Gastrocnemius medialis (tissue), 4 donors: ENCODE measurements at places on chromosomes 16 and 17. TPM values are rescaled to one million over a fixed set of nuclear protein-coding genes. Genes with fewer than 3 reads are reported as not detected.

DNA sequence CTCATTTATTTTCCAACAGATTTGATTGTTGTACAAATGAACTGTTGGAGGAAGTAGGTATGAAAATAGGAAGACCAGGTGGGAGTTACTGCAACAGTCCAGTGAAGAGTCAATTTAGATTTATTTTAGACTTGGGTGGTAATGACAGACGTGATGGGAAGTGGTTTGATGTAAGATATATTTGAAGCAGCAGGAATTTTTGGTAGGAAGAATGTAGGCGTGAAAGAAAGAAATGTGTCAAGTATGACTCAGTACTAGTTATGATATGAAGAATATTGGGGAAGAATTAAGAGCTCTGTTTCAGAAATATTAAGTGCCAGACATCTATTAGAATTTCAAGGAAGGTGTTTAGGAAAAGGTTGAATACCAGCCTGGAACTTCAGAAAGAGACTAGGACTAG, 247.9 kb upstream of the AXIN2 start:
- DNase-seq: no peak

Gene ENPP7
- not detected for total RNA-seq

Gene CDR2L
- total RNA-seq: 3.6 TPM

DNA sequence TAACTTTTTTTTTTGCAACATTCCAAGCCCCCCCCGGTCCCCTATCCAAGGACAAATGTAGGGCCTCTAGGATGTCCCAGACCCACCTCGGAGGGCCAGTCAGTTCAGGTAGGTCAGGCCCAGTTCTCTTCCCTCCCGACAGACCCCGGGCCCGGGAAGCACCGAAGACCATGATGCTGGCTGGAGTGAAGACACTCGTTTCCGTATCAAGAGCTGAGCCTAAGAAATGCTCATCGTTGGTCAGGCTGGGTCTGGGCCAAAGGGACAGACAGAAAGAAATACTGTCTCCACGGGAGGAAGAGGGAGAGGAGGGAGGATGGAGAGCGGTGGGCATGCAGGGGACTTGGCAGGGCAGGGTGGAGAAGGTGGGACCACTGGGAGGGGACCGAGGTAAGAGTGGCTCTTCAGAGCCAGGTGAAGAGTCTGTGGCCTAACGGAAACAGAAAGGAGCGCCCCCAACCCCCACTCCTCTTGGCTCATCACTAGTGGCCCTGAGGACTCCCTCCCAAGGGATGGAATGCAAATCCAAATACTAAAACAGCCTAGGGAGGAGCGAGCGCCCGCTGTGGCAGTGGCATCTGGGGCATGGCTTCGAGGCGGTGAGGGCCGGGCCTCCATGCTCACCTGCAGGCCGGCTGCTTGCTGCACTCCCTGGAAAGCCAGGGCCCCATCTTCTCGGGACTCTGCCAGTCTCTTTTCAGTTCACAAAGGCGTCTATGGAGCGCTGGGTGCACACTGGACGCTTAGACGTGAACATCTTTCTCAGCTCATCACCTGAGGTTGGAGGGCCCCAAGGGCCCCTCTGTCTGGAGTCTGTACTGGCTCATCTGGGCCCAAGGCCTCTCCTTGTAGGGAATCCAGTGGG, 1.7 kb upstream of the ROGDI start:
- DNase-seq: no peak

GRCh38 chr16:3951861-3952736, 71.6 kb upstream of the CREBBP start:
- DNase-seq: peak; percentile 49

DNA sequence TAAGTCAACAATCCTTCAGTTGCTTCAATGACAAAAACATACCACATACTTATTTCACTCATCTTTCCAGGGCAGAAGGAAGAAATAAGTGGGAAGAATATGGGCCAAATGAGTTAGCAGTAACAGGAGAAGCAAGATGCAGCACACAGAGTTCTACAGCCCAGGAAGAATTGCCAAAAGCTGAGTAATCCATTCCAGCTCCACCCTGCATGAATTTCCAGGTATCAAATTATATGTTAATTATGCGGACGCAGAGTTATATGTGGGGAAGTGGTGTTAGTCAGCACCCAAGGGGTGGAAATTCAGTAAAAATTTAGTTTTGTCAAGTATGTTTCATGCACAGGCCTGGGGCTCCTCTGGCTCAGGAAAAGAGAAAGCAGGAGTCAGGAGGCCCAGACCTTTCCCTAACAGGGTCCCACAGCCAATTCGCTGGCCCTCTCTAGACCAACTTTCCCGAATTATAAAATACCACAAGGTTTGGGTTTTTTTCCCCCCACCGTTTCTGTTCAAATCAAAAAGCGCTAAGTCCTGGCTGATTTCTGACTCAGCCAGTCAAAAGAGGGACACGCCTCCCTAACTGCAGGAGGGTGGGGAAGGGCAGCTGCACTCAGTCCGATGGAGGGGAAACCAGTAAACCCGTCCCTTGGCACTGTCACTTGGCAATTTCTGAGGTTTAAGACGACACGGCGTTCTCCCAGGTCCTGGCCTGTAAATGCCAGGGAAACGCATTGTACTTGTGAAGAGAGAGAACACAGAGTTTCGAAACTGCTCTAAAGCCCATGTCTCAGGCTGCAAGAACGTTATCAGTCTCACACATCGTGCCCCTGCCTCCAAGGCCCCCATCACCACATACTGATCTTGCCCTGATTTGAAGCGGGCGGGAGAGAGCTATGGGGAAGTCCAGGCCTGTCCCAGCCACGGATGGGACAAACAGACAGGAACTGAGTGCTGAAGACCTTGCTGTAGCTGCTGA, 58.1 kb downstream of the ZFHX3 start:
- DNase-seq: peak; percentile 99

Gene FKBP10
- total RNA-seq: 12.9 TPM

Gene ZNF688
- 11.0 TPM for total RNA-seq

DNA sequence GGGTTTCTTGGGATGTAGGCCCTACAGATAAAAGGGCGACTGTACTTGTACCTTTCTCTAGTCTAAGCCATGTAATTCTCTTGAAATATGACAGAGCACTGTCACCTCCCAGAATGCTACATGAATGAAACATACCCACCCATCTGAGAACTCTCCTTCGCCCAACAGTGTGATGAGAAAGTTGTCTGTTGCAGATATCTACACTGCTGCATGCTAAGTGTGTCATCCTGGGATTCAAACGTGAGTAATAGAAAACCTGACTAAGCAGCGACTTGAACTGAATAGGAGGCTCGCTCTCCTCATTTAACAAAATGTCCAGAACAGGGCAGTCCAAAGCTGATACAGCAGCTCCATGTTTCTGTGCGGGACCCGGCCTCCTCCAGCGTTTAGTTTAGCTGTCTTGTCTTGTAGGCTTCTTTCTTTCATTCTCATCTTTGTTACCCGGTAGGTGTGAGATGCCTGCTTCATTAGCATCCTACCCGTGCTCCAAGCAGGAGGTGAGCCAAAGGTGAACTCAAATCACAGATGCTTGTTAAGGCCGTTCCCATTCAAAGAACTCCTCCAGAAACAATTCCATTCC, 211.9 kb downstream of the PRKCA start:
- no peak for DNase-seq

- no peak for DNase-seq
These were observed 282.9 kb upstream of the N4BP1 start for GRCh38 chr16:48892893-48893292.

Gene HS3ST6
- not detected for total RNA-seq

Gene CASKIN1
- 0.51 TPM for total RNA-seq
